ENCODE measurements at places on chromosomes 5 and 9. TPM values are rescaled to one million over a fixed set of nuclear protein-coding genes. Genes with fewer than 3 reads are reported as not detected.
A peak's percentile ranks its signal among the peaks of the same experiment; 100 is the strongest.

- no peak for DNase-seq
Measured at GRCh38 chr5:132184588-132184987, 43.1 kb downstream of the P4HA2 start.

- peak; percentile 94 for DNase-seq
Measured at GRCh38 chr9:137482094-137482781, 23.1 kb upstream of the NSMF start.

The IL4 gene
- total RNA-seq: not detected

The OR1Q1 gene
- not detected for total RNA-seq

- DNase-seq: no peak
Measured at GRCh38 chr5:139708877-139709581, 60.9 kb downstream of the CXXC5 start.

- peak; percentile 52 for DNase-seq
Measured at GRCh38 chr5:136781464-136781863, 416.1 kb upstream of the TRPC7 start.

DNA sequence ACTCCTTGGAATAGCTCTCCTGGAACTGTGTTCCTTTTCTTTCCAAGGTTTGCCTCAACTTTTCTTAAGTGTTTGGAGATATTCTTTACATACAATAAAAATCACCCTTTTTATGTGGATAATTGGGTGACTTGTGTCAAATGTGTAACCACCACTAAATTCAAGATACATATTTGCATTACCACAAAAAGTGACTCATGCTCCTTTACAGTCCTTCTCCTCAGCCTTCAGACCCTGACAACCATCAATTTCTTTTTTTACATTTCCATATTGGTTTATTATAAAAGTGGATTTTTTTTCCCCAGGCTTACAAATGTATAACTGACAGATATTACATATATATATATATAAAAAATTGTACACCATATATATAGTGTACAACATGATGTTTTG lies 372.0 kb upstream of the KCNN2 start:
- DNase-seq: peak; percentile 37

- no peak for DNase-seq
Measured at GRCh38 chr5:50953290-50953689, 286.9 kb downstream of the PARP8 start.

- DNase-seq: peak; percentile 97
Measured at GRCh38 chr5:6201631-6202030, 176.7 kb downstream of the MED10 start.

DNA sequence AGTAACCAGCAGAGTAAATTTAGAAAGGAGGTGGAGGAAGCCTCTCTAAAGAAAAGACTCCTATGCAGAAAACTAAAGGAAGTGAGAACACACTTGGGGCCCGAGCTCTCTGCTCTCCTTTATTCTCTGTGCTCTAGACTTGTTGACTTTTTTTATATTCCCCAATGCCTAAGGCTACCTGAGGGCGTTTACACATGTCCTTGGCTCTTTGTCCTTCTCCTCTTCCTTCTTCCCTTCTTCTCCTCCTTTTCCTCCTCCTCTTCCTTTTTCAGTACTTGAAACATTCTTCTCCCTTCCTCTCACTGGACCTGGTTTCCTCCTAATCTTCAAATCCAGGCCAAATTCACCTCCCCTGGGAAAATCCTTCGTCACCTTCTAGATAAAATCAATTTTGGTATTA lies 256.4 kb upstream of the TRPC7 start:
- no peak for DNase-seq

GRCh38 chr9:136821826-136822544 lies 14.2 kb downstream of the RABL6 start:
- DNase-seq: no peak

DNA sequence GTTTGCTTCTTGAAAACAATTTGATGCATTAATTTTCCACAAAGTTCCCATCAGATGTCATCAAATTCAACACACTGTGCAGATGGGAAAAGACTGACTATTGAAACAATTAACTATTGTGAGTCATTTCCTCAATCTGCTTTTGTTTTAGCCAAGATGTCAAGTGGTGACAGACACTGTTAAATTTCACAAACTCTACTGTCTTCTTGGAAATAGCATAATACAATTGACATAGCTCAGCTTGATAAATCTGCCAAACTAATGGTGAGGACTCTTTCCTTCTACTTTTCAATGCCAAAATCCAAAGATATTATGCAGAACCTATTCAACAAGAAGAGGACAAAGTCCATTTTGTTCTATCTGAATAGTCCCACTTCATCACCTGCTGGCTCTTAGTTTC lies 242.3 kb downstream of the CAAP1 start:
- no peak for DNase-seq

DNA sequence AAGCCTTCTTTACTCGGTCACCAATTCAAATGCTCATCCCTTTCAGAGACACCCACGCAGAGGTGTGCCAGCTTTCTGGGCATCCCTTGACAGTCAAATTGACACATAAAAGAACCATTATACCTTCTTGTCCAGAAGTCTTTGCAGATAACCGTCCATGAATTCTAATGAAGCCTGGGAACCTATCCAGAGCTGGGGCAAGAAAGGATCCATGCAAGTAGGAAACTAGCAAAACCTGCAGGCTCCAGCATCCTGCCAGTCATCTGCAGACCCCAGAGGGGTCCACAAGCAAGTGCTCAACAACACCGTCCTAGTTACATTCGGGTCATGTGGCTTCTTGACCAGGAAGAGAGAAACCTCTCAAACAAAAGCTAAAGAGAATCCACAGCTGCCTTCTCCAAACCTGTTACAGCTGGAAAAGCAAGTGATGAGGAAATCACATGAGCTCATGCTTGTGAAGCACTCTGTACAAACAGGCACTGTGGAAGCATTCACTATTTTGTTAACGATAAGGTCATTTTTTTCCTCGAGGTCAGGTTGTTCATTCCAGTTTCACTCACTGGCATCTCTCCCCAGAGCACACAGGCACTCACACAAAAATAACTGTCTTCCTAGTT lies 80.2 kb upstream of the DMRT1 start:
- DNase-seq: no peak

DNA sequence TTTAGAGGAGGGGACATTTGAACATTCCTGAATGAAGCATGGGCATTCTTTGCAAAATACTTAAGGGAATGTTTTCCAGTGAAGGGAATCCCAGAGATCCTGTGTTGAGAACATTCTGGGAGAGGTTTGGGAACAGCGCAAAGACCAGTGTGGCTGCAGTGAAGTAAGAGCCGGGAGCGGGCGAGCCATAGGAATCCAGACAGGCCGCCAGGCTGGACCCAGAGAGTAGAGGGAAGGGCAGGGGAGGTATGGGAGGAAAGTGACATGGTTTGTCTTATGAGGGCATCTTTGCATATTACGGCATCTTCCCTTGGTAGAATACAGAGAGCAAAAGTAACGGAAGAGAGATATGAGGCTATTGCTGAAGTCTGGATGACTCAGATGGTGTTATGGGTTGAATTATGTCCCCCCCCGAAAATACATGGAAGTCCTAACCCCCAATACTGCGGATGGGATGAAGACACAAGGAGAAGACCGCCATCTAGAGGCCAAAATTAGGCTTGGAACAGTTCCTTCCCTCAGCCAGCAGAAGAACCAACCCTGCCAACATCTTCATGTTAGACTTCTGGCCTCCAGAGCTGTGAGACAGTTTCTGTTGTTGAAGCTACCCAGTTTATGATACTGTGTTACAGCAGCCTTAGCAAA lies 268.2 kb downstream of the MAST4 start:
- peak; percentile 1 for DNase-seq

The HACD4 gene
- not detected for total RNA-seq

- peak; percentile 37 for DNase-seq
Measured at GRCh38 chr5:160959804-160960203, 107.8 kb upstream of the ATP10B start.

The PNPLA7 gene
- 0.77 TPM for total RNA-seq

All from PC-3 (cell line).